ENCODE measurements at places on chromosomes 16 and 17.
A peak's percentile ranks its signal among the peaks of the same experiment; 100 is the strongest.

- DNase-seq: no peak
Measured at GRCh38 chr17:80246266-80246681, 14.4 kb upstream of the RNF213 start.

- DNase-seq: peak; percentile 61
Measured at GRCh38 chr17:71709946-71710345, 410.9 kb upstream of the SOX9 start.

- no peak for DNase-seq
Measured at GRCh38 chr17:68602289-68602688, 1.1 kb upstream of the FAM20A start.

DNA sequence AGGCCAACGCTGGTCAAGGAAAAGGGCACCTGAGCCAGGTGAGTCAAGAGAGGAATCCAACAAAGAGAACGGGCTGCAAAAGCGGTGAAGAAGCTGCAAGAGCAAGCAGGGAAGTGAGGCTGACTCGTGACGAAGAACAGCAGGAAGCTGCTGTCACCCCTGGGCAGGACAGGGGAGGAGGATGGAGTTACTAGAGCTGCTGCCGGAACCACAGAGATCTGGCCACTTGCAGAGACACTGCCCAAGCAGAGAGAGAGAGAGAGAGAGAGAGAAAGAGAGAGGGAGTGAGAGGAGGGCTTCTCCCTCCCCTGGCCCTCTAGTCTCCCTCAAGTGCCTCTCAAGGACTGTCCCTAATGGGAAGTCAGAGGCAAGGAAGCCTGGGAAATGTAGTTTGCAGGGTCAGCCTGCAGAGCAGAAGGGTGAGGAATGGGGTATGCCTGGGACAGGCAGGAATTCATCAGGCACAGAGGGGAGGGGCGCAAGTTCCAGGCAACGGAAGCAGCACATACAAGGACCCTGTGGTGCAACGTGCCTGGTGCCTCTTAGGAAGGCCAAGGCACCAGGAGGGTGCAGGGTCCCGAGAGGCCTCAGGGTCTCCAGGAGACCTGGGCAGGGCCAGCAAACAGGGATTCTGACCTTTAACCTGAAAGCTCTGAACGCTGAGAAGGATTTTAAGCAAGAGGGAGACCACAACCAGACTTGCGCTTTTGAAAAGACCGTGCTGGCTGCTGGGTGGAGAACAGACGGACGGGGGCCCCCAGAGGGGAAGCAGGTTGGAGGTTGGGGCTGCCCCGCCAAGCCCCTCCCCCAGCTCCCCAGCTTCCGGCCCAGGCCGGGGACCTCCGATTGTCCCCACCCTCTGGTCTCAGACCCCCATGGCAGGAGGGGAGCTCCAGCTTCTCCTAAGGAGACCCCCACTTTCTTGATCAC is 45.8 kb upstream of the CIBAR2 start:
- DNase-seq: peak; percentile 79

GRCh38 chr17:67046398-67046797 is 2.0 kb downstream of the CACNG1 start:
- no peak for DNase-seq

All from eye (tissue), 1 donor.